ENCODE measurements at places on chromosomes 12 and 14.

GRCh38 chr14:56199095-56199981 is 81.1 kb downstream of the PELI2 start:
- DNase-seq = no peak

GRCh38 chr14:46499521-46499920 is 152.1 kb downstream of the RPL10L start:
- DNase-seq = no peak

- no peak for DNase-seq
These were observed 194.0 kb upstream of the ALG10 start for GRCh38 chr12:33828326-33828725.

GRCh38 chr12:104457746-104458693 is 1.3 kb downstream of the CHST11 start:
- DNase-seq = no peak

- no peak for DNase-seq
These were observed 73.1 kb upstream of the AMN1 start for GRCh38 chr12:31801872-31802271.

DNA sequence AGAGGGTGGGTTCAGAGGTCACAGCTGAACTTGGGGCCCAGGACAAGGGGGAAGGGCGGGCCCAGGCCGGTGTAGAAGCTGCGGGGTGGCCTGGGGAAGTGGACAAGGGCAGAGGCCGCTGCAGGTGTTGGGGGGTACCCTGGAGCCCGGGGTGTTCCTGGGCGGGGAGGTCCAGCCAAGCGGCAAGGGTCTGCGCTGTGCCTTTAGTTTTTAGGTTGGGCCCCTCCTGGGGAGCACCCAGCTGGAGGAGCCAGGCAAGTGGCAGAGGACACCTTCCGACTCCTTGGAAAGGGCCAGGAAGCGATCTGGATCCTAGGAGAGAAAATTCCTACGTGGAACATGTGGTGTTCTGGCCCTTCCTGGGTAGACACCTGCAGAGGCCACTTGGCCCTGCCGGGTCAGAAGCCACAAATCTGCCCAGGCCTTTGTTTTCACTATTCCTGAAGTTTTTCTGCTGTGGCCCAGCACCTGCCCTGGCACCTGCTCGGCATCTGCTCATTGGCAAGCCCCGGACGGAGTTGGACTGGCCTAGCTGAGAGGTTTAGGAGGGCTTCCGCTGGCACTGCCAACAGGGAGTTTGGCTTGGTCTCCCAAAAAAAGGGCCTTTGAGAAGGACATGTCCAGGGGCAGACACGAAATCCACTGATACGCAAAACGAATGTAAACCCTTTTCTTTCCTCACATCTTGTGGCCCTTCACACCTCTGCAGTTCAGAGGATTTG is 61.1 kb downstream of the SMUG1 start:
- no peak for DNase-seq

DNA sequence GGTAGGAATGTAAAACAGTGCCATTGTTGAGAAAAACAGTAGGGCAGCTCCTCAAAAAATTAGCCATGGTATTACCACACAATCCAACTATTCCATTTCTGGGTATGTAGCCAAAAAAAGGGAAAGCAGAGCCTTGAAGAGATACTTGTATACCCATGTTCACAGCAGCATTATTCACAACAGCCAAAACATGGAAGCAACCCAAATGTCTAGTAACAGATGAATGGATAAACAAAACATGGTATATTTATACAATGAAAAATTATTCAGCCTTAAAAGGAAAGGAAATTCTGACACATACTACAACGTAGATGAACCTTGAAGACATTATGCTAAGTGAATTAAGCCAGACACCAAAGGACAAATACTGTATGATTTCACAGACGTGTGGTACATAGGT is 67.6 kb upstream of the GNG2 start:
- no peak for DNase-seq

DNA sequence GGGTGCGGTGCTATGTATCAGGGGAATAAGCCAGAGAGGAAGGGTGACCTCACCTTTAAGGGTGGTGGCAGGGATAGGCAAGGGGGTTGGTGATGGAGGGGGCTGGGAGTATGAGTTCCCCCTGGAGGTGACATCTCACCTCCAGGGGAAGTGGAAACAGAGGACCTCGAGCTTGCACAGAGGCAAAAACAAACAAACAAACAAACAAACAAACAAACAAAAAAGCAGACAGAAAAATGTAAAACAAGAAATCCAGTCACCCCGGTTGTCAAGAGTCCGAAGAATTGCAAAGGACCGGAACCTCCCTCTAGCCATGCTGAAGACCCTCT is 112.2 kb upstream of the MYL2 start:
- no peak for DNase-seq

DNA sequence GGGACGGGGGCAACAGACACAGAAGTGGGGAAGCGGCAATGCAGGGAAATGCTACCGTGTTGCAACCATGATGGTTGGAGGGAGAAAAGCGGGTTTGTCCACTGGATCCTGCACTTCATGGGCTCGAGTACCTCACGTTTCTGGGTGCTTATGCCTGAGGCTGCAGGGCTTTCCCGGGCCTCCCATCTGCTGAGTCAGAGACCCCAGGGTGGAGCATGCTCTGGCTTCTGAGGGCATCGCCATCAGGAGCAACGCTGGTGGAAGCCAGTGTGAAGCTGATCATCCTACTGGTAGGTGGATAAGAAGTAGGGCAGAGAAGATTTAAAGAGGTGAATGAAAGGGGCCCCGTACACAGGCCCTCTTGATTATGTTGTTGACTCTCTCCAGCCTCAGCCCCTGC is 5.0 kb upstream of the ADGRD1 start:
- DNase-seq = no peak

GRCh38 chr14:50943261-50943942 is 881 bp downstream of the PYGL start:
- no peak for DNase-seq

DNA sequence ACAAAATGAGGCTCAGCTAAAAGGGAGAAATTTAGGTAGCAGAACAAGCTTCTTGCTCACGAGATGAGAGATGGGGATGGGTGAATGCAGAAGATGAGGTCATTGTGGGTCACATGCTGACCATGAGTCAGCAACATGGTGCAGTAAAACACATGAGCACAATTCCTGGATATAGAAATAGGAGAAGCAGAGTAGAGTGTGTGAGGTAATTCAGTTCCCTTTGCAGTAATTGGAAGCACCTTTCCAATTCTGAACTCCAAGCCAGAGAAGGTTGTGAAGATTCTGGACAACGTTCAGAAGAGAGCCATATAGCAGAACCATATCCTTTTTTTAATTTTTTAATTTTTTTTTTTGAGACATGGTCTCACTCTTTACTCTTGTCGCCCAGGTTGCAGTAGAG is 62.0 kb upstream of the LMNTD1 start:
- DNase-seq = no peak

DNA sequence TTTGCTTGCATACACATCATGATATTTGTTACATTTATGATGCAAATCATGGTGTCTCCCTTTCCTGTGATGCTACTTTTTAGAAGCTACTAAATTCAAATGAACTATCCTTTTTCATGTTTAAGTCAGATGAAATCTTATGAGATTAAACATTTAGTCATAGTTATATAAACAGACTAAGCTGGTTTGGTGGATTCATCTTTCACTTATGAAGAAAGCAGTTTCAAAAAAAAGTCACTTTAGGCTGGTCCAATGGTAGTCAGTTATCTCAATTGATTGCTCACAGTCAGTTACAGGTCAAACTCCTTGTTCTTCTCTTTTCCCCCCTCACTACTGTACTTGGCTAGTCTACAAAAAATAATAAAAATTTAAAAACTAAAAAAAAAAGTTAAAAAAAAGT is 19.7 kb downstream of the SYCP3 start:
- DNase-seq = no peak

DNA sequence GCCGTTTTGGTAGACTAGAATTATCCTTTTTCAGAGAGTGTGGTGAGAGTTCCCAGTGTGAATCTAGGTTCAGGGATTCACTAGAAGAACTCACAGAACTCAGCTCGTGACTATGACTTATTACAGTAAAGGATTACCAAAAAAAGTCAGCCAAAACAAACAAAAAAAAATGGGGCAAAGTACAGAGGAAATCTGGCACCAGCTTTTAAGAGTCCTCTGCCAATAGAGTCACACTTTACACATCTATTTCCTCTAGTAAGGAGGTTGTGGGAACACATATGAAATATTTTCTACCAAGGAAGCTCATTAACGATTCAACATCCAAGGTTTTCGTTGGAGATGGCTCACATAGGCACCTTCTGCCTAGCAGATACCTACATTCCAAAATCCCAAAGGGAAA is 28.2 kb downstream of the TSPAN19 start:
- no peak for DNase-seq

DNA sequence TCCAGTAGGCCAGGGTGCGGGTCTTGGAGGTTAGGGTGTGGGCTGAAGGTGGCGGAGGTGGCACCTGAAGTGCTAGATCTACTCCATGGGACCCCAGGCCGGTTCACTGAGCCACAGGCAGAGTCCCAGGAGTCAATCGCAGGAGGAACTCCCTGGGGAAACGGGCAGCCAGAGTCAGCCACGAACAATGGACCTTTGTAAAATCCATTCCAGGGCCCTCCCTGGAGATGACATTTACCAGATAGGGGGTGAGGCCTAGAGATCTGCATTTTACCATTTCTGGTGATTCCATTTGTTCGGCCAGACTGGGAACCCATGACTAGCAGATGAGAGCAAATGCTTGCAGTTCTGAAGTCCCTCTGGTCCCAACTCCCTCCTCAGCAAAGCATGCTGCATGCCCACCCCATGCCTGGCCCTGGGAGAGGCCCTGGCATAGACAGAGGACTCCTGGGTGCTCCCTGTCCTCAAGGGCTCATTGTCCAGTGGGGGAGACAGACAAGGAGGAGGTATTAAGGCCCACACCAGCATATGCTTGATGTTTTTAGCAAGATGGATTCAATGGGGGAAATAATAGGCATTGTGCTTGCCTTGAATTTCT is 115.5 kb downstream of the EML1 start:
- no peak for DNase-seq

- no peak for DNase-seq
These were observed 269.1 kb upstream of the SFSWAP start for GRCh38 chr12:131441638-131442336.

- DNase-seq = no peak
These were observed 822.3 kb downstream of the LRFN5 start for GRCh38 chr14:42428996-42429395.

DNA sequence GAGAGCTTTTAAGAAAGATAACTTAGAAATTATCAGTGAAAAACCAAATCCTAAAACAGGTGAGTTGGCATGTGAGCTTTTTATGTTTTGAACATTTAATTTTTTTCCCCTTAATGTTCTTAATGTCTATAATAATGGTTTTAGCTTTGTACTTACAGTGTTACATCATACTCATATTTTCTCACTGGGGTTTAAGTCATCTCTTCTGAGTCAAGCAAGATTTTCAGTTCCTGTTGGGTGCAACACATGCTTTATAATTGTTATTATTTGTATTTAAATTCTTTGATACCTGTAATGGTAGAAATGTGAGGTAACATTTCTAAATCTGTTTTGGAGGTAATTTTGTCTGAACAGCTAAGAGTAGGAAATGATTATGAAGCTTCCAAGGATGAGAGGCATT is 113.0 kb downstream of the PLEKHA5 start:
- DNase-seq = no peak

GRCh38 chr14:22409006-22409405 is 180.0 kb downstream of the DAD1 start:
- DNase-seq = no peak

DNA sequence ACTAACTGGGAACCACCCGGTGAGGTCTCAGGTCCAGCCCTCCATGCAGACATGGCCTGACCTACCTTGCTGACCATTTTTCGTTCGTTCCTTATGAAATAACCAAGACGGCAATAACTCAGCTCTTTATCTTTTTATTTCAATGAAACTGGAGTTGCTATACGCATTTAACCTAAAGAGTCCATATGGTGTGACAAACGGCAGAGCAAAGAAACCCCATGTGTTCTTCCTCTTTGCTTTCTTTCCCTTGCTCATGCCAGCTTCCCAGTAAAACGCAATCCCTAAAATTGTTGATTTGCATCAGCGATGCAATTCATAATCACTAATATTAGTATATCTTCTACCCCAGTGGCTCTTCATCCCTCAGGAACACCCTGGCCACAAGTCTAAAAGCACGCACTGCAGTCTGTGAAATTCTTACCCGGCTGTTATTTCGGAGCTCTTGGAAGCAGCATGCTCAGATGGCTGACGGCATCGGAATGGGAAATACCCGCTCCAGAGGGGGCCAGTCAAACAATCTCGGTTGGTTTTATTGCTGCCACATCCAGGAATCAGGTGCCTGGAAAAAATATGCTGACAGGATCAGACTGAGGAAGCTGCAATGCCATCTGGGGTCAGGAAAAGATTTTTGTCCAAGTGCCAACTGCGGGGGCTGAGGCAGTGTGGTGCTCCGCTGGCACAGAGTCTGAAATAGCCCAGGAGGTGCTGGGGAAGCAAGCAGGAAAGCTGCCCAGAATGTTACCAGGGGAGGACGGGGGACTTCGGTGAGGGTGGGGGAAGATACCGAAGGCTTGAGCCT is 28.2 kb upstream of the KCNA1 start:
- no peak for DNase-seq

DNA sequence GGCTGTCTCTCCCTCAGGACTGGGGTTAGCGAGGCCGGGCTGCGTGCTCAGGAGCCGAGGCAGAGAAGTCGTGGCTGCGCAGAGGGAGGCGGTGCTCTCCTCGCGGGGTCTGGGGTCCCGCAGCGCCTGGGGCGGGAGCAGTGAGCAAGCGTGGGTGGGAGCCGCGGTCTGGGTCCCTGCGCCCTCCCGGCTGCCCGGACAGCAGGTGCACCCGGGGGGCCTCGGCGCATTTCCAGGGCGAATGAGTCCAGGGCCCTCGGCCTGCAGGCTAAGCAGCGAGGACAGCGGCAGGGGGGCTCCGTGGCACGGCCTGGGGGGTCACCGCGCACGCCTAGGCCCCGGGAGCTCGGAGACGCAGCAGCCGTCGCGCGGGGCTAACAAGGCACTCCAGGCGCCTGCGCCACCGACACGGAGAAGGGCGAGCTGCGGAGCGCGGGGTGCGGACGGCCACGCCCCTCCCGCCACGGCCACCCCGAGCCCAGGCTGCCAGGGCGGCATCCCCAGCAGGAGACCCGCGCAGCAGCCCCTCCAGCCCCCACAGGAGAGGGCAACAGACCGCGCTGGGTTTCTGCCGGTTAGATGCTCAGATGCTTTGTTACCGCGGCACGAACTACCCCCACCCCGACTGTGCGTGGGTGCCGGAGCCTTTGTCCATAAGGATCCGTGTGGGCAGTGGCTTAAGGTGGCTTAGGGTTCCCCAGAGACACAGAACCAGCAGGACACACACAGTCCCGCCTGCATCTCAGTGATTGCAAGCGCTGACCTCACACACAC is 117.7 kb upstream of the C14orf180 start:
- no peak for DNase-seq

- DNase-seq = no peak
These were observed 100.6 kb downstream of the DPF3 start for GRCh38 chr14:72793156-72793939.

- no peak for DNase-seq
These were observed 346.0 kb upstream of the TBX3 start for GRCh38 chr12:115030017-115030416.

DNA sequence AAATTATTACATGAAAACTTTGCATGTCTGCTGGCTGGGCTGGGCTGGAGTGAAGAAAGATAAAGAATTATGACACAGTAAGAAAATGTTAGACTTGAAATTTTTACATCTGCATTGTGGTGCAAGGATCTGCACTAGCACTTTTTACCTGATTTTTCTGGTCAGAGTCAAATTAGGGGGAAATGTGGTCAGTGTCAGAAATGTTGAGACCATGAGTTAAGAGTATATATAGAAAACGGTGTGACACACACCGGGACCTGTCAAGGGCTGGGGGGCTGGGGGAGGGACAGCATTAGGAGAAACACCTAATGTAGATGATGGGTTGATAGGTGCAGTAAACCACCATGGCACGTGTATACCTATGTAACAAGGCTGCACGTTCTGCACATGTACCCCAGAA is 90.3 kb downstream of the IGF1 start:
- no peak for DNase-seq

- DNase-seq = peak; percentile 66
These were observed 918.0 kb downstream of the AACS start for GRCh38 chr12:125983094-125983783.
